ENCODE measurements at places on chromosomes 16 and 17.
A peak's percentile ranks its signal among the peaks of the same experiment; 100 is the strongest.

DNA sequence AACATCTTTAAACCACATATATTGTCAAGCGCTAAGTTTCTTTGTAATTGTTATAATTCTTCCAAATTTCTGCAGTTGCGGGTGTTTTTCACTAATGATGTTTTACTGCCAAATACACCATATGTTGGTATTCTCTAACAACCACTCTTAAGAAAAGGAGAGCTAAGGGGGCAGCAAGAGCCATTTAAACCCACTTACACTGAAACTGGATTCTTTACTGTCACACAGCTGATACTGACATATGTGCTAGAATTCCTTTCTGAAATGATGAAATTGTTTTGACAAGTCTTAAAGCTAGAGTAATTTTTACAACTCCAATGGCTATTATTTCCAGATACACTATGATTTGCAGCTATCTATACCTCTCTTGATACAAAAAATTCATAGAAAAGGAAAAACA lies 483.1 kb downstream of the CDH11 start:
- DNase-seq, result no peak

- no peak for DNase-seq
Measured at GRCh38 chr17:1108765-1109605, 70.8 kb downstream of the ABR start.

DNA sequence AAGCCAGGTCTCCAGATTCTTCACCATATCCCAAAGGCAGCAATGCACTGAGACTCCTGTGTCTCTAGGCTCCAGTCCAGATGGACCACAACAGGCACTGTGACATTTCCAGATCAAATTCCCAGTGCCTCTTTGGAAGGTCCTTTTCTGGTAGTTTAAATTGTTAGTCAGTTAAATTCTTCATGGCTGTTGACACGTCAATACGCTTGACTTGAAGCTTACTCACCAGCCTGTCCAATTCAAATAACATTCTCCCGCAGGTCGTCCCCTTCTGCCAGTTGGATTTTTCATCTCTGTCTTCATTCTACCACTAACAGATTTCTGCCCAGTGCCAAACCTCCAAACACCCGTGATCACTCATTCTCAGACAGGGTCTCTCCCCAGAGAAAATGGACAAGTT lies 86.7 kb downstream of the SHISA9 start:
- DNase-seq, result no peak

- DNase-seq, result peak; percentile 61
Measured at GRCh38 chr17:38885728-38886642, 16.1 kb downstream of the LASP1 start.

GRCh38 chr16:67976205-67976604 lies 4.1 kb downstream of the DPEP3 start:
- DNase-seq, result no peak

DNA sequence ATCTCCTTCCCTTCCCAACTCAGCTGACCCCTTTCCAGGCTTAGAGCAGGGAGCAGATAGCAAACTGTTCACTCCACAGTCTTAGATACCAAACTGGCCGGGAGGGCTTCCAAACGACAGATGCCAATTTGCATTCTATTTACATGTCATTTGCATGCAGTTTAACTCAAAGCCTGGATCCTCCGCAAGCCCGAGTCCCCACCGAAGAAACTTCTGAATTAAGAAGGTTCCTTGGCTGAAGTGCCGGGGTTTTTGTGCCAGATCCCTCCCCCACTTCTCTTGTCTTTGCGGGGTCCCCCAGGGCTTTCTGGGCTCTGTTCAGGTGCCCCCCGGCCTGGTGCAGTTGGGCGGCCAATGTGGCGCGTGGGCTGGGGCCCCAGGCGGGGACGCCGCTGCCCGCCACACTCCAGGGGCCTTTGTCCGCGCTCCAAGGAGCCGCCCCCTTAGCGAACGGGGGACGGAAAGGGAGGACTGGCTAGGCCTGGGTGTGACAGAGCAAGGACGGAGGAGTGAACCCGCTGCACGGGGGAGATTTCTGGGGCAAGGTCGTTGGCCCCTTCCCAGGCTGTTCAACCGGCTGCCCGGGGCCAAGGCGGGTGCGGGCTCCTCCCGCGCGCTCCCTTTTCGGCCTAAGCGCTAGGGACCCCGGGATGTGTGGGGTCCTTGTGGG lies 1.2 kb downstream of the GPRC5B start:
- peak; percentile 34 for DNase-seq

DNA sequence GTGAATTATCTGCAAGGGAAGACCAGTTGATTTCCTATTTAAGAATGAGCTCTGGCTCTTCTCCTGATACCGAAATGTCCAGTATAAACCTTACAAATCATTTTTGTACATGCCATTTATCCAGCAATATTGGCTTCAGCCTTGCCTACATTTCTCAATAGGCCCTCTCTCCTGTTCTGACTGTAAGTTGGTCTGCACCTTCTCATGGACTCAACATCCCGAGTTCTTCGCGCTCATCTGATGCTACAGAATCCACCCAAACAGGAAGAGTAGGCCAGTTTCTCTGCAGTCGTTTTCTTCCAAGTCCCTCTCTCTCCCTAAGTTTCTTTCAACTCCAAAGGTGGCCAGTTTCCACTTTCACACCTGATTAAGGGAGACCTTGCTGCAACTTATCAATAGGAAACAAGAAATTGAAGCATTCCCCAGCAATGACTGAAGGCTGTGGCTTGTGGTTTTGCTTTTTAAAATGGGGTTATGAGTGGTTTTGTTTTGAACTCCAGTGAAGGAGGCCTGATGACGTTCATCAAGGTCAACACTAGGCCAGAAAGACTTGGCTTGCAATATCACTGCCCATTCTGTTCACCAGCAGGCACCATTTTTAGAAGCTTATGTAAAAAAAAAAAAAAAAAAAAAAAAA lies 383.0 kb downstream of the MAF start:
- DNase-seq, result no peak

DNA sequence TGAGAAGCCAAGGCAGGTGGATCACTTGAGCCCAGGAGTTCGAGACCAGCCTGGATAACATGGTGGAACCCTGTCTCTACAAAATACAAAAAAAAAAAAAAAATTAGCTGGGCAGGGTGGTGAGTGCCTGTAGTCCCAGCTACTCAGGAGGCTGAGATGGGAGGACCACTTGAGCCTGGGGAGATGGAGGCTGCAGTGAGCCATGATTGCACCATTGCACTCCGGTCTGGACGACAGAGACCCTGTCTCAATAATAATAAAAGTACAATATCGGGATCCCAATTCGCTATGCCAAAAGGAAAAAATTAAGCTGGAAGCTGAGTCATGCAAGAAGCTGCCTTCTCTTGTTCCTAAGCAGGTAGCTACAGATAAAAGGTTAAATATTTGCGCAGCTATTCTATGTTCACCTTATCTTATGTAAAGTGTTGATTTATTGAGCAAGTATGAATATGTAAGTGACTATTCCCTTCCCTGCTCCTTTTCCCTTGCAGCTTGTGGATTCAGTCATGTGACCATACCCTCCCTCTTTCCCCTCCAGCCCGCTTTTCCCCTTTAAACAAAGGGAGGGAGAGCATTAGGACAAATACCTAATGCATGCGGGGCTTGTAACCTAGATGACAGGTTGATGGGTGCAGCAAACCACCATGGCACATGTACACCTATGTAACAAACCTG lies 112.0 kb downstream of the LITAF start:
- DNase-seq, result no peak

DNA sequence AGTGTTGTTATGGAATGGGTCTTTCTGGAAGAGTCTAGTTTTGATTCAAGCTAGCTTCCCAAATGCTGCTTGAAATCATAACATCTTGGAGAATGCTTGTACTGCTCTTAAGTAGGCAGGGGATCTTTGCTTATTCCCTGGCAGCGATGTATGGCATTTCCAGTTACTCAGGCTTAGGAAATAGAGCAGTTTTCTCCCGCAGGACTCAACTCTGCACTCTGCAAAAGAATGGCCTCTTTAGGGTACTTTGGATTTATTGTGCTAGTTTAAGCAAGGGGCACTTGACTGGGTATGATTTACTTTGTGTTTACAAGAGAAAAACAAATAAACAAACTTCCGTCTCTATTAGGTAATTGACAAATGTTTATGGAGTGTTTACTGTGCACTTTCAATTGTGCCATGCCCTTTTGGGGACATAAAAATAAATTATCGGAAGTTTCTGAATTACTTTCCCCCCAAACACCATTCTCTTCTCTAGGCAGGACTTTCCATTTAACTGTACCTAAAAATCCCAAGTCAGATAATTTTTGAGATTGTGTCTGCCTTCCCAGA lies 164.0 kb downstream of the MAP2K6 start:
- no peak for DNase-seq

DNA sequence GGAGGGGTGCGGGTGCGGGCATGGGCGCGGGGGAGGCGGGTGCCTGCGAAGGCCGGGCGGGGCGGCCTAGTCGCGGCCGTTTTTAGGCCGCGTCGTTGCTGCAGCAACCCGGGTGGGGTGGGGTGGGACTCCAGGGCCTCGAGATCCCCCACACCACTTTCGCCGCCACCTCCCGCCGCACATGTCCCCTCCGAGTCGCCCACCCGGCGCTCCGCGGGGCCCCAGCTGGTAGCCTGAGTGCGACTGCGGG lies 11.3 kb downstream of the TBX2 start:
- DNase-seq, result no peak

GRCh38 chr17:3813171-3813570 lies 12.2 kb upstream of the ITGAE start:
- DNase-seq, result no peak

DNA sequence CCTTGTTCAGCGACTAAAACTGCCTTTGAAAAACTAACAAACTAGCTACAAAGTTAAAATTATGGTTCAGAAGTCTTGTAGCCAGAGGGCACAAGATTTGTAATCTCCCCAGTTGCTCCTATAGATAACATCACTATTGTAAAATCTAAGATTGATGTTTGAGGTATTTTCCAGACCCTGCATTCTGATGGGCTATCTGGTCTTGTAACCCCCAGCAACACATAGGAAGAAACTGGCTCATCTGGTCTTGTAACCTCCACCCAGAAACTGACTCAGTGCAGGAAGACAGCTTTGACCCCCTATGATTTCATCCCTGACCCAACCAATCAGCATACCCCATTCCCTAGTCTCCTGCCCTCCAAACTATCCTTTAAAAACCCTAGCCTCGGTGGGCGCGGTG lies 12.3 kb upstream of the CHCT1 start:
- no peak for DNase-seq

DNA sequence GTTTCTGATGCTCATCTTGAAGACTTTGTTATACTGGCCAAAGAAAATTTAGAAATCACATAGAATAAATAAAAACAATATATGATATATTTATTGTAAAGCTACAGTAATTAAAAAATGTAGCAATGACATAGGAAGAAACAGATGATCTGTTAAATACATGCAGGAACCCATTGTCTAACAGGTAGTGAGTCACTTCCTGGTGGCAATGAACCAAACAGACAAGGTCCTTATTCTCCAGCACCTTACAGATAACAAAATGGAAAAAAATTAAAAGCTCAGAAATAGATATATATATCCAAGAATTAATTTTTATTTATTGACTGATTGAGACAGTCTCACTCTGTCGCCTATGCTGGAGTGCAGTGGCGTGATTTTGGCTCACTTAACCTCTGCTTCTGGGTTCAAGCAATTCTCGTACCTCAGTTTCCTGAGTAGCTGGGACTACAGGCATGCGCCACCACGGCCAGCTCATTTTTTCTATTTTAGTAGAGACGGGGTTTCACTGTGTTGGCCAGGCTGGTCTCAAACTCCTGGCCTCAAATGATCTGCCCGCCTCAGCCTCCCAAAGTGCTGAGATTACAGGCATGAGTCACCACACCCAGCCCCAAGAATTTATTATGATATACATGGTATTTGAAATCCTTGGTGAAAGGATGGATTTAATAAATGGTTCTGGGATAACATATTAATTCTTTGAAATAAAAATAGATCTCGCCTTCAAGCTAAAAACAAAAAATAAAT lies 7.5 kb downstream of the NETO2 start:
- no peak for DNase-seq

GRCh38 chr16:13926891-13927290 lies 6.9 kb downstream of the ERCC4 start:
- DNase-seq, result no peak

GRCh38 chr16:5643855-5644531 lies 546.4 kb upstream of the EEF2KMT start:
- no peak for DNase-seq

GRCh38 chr17:7929158-7930023 lies at the start of gene KCNAB3:
TSS of gene KCNAB3 (minus strand) at chr17:7929856. CDS start at chr17:7929435, 421 bp downstream.
- DNase-seq, result peak; percentile 81

- DNase-seq, result no peak
Measured at GRCh38 chr17:62703261-62703775, 75.8 kb downstream of the MRC2 start.

DNA sequence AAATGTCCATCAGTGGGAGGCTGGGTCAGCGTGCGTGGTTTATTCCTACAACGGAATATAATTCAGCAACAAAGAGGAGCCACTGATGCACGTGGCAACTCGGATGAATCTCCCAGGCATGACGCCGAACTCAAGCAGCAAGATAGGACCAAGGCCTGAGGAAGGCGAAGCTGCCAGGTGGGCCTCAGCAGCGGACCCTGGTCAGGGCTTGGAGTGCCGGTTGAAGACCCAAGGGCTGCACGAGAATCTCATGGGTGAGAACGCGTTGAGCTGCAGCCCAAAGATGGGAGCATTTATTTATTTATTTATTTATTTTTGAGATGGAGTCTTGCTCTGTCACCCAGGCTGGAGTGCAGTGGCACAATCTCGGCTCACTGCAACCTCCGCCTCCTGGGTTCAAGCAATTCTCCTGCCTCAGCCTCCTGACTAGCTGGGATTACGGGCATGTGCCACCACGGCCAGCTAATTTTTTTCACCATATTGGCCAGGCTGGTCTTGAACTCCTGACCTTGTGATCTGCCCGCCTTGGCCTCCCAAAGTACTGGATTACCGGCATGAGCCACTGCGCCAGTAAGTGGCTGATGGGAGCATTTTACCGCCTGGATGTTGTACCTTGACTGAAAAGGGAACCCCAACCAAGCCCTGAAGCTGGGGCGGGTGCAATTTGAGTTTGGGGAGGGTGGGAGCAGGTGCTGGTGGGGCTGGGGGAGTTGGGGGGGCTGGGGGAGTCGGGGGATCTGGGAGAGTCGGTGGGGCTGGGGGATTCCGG lies 18.1 kb upstream of the BAHCC1 start:
- DNase-seq, result no peak

DNA sequence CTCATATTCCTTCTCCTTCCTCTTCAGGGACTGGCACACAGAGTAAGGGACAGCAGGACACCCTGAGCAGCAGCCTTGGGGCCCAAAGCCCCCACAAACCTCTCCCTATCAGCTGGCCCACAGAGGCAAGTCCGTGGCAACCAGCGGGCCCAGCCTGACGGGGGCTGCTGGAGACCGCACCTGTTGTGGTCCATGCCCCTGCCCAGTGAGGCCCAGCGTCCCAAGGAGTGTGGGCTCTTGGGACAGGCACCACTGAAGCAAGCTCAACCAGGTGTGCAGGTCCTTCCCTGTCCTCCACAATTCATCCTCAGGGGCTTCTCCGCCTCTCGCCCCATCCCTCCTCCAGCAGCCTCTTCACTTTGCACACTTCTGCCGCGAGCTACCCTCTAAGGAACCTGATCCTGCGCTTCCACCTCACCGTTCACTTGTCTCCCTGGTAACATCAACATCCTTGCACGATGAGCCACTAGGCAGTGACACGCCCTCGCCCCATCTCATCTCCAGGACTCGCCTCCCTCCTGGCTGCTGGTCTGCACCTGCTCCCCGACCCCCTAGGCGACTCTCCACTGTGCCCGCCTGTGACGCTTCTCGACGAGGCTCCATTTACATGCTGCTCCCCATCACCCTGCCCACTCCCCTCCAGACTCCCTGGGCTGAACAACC lies 12.7 kb downstream of the MNT start:
- no peak for DNase-seq

- no peak for DNase-seq
Measured at GRCh38 chr16:30104492-30104891, 8.5 kb upstream of the YPEL3 start.

- peak; percentile 66 for DNase-seq
Measured at GRCh38 chr16:4972938-4973587, 14.9 kb downstream of the SEC14L5 start.

All from glutamatergic neuron (in vitro differentiated cells).